ENCODE measurements at places on chromosomes 16 and 17.
A peak's percentile ranks its signal among the peaks of the same experiment; 100 is the strongest.

GRCh38 chr16:48958681-48959080 is 323.0 kb downstream of the CBLN1 start:
- ATAC-seq: no peak

GRCh38 chr17:20157001-20157310 is 147.8 kb downstream of the SPECC1 start:
- no peak for ATAC-seq

DNA sequence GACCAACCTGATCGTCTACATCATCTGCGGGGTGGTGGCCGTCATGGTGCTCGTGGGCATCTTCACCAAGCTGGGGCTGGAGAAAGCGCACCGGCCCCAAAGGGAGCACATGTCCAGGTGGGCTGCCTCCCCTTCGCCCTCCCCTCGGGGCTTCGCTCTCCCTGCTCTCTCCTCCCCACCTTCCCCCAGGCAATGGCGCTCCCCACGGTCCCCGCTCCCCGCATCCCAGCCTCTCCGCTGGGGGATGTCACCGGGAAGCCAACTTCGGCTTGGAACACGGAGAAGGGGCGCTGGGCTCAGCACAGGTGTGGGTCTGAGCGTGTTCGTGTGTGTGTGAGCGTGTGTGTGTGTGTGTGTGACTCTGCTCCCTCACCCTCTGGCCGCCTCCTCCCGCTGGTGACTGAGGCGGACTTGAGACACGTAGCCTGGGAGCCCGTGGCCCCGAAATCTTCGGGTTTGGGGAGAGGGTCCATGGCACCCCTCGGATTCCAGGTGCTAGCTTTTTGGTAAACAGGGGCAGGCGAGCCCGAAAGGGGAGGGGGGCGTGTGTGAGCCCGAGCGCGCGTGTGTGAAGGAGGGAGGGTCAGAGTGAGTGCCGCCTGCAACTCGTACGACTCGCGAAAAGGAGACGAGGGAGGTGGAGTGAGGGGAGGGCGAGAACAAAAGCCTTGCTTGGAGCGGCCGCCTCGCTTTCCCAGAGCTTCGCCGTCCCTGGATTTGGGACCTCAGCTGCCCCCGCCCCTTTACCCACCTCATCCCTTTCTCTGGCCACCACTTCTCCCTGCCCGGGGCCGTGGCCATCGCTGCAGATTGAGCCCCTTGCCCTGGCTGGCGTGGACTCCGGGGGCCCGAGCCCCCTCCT is 1.3 kb downstream of the SHISA9 start:
- ATAC-seq: no peak

DNA sequence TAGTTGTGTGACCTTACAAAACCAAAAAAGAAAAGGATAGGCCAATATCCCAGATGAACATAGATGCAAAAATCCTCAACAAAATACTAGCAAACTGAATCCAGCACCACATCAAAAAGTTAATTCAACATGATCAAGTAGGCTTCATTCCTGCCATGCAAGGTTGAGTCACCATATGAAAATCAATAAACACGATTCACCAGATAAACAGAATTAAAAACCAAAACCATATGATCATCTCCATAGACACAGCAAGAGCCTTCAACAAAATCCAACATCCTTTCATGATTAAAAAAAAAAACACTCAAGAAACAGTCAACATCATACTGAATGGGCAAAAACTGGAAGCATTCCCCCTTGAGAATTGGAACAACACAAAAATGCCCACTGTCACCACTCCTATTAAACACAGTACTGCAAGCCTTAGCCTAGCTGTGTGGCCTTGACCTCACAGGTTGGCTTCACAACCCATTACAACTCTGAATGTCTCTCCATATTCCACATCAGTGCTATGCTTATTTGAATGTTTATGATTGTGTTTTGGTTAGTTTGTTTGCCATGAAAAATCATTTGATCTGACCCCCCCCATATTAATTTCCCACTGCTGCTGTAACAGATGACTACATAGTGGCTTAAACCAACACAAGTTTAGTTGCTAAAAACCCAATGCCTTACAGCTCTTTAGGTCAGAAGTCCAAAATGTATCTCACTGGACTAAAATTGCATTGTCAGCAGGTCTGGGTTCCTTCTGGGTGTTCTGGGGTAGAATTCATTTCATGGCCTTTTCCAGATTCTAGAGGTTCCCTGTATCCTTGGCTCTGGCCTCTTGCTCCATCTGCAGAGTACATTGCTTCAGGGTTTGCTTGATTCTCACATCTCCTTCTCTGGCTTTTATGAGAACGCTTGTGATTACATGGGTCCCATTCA is 257.1 kb upstream of the DYNLRB2 start:
- ATAC-seq: no peak

GRCh38 chr17:45106096-45106495 is 26.2 kb downstream of the PLCD3 start:
- no peak for ATAC-seq

DNA sequence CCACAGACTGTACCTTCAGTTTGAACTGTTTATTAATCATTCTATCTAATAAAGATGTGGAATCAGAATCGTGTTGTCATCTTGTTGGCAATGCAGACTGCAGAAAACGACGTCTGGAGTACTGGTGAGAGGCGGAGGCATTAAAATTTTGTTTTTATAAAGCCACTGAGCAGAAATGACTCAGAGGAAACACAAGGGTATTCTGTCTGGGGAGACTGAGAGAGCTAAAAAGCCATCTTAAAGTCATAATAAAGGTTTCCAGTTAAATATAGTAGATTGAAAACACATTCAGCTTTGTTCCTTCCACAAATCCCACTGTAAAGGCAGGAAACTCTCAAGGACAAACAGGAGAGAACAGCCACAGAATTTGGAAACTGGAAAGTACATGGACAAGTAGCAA is 74.2 kb downstream of the CPPED1 start:
- peak; percentile 78 for ATAC-seq

- ATAC-seq: no peak
Observed at GRCh38 chr17:57636985-57637665, 108.0 kb downstream of the CCDC182 start.

DNA sequence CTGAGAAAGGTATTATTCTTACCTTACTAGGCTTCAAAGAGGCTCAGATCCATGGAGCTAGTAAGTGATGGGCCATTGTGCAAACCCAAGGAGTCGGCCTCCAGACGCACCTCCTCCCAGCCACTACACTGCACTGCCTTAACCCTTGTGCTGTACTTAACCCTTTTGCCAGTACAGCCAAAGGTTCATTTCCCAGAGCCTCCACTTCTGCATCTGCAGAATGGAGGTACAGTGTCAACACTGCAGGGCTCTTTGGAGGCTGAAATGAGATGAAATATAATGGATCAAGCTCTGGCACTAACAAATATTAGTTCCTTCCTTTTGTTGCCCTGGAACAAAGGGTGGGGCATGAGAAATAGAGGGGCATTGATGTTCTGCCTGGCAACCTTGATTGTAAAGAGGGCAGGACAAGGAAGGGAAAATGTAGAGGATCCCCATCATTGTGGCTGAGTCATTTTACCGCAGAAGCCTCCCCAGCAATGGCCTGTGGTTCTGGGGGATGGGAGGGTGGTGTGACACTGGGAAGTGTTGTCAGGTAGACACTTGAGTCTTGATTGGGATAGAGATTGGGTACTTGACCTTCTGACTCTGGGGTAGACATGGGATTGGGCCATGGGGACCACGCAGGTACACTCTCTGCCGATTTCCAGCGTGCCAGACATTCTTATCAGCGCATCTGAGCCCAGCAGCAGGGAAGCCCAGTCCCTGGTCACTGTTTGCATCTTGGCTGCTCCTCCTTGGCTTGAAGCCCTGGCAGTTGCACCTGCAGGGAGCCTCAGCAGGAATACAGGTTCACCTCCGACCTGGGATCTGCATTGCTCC is 84.0 kb downstream of the MSI2 start:
- ATAC-seq: no peak

GRCh38 chr16:4283441-4283840 is 10.6 kb upstream of the TFAP4 start:
- ATAC-seq: no peak

- no peak for ATAC-seq
Observed at GRCh38 chr16:55706739-55707384, 51.1 kb downstream of the SLC6A2 start.

- no peak for ATAC-seq
Observed at GRCh38 chr16:47777220-47777619, 316.1 kb downstream of the PHKB start.

DNA sequence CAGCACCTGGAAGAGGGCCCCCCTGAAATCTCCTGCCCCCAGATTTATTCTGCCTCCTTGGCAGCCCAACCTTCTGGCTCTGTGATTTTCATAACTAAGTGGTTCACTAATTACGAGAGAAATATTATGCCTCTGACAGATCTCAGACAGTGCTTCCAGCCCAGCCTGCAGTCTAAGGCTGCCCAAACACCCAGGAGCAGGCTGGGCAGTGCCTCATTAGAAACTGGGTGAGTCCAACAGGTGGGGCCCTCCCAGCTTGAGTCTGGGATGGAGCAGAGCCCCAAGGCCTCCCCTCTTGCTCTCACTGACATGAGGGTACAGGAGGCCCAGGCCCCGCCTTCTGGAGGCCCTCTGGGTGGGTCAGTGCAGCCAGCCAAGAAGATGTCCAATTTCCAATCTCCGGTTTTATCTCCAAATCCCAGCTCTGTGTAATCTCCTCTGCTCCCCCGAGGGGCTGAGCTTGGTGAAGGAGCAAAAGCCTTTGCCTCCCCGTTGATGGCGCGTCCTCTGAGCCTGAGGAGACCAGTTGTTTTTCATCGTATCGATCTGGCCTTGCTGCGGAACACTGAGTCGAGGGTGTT is 20.1 kb upstream of the ABCC3 start:
- peak; percentile 15 for ATAC-seq

GRCh38 chr17:40522250-40522960 is 21.0 kb upstream of the TNS4 start:
- no peak for ATAC-seq

- ATAC-seq: peak; percentile 51
Observed at GRCh38 chr16:8905795-8906591, 23.8 kb downstream of the LITAFD start.

DNA sequence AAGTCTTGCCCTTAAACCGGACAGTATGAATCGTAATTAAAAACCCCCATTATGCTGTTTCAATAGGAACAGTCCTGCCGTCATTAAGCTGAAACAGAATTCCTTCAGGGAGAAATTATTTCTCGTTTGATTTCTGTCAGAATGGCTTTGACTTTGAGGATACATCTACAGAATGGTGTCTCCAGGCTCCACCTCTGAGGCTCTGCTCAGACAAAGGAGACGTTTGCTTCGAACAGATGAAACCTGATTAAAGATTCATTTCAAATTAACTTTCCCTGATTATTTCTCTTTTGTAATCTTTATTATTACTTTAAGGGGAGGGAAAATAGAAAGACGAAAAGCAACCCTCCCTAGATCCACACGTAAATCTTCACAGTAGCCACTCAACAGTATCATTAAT is 106.9 kb downstream of the TMEM114 start:
- no peak for ATAC-seq

- no peak for ATAC-seq
Observed at GRCh38 chr16:52597073-52597771, 50.3 kb upstream of the TOX3 start.

DNA sequence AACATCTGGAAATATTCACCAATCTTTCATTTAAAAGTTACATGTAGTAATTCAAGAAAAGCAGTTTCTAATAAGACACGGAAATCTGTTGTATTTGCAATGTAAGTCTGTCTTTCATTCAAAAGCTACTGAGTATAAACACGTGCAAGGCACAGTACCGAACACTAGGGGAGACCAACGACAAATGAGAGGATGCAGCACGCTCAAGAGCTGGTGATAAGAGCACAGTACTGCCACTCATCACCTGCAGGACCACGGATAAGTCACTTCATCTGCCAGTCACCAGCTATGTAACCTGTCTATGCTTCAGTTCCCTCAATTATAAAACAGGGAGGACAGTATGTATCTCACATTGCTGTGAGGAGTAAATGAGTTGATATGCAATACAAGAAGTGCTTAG is 67.1 kb downstream of the CLEC18A start:
- peak; percentile 63 for ATAC-seq

- peak; percentile 66 for ATAC-seq
Observed at GRCh38 chr17:15398291-15398690, 56.9 kb upstream of the TEKT3 start.

DNA sequence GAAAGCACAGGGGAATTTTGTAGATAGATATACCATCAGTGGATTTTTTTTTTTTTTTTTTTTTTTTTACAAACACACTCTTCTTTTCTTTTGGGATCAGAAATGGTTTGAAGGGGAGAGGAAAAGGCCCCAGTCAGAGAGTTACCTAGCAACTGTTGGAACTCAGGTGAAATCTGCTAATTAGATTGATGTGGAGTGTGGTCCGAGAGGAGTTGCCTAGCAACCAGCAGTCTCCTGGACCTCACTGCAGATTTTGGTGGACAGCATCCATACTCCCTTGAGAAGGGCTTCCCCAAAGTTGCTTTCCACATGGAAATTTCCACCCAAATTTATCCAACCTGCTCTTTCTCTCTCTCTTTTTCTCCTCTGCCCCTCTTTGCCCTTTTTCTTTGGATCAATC is 165.4 kb downstream of the UTP18 start:
- ATAC-seq: no peak

GRCh38 chr17:74010903-74011302 is 192.6 kb upstream of the RPL38 start:
- ATAC-seq: no peak

- ATAC-seq: no peak
Observed at GRCh38 chr16:1081734-1082265, 9.3 kb downstream of the SSTR5 start.

- ATAC-seq: no peak
Observed at GRCh38 chr17:74790161-74791058, 14.3 kb upstream of the NAT9 start.
